ENCODE measurements at places on chromosomes 5 and 9.

GRCh38 chr9:130024597-130024994 lies 18.4 kb downstream of the FNBP1 start:
- no peak for DNase-seq

DNA sequence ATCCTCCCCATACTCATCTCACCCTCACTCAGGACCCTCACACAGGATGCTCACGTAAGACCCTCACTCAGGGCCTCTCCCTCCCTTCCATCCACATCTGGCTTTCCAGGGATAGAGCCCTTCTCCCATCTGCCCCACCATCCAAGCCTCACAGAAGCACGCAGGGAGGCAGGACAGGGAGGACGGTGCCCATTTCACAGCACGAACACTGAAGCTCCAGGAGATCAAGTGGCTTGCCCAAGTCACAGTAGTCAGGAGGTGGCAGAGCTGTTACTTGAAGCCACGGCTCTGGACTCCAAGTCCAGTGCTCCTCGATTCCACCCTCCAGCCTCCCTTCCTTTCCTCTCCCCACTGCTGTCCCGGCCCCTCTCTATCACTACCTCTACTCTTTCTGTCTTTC lies 21.7 kb downstream of the DNM1 start:
- no peak for DNase-seq

- DNase-seq: no peak
Observed at GRCh38 chr5:132295505-132296411, 1.6 kb downstream of the SLC22A4 start.

- DNase-seq: no peak
Observed at GRCh38 chr5:174294891-174295620, 249.6 kb downstream of the NSG2 start.

DNA sequence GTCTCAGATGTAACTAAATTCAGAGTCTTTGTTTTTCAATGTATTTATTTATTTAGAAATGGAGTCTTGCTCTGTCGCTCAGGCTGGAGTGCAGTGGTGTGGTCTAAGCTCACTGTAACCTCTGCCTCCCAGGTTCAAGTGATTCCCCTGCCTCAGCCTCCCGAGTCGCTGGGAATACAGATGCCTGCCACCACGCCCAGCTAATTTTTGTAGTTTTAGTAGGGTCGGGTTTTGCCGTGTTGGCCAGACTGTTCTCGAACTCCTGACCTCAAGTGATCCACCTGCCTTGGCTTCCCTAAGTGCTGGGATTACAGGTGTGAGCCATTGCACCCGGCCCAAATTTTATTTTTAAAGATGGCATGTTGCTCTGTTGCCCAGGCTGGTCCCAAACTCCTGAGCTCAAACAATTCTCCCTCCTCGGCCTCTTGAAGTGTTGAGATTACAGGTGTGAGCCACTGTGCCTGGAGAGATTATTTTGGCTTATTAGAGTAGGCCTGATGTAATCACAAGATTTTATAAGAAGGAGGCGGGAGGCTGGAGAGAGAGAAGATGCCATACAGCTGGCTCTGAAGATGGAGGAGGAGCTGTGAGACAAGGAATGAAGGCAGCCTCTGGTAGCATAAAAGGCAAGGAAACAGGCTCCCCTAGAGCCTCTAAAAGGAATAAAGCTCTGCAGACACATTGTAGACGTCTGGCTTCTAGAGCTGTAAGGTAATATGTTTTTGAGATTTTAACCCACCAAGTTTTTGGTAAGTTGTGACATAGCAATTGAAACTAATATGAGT lies 12.9 kb upstream of the KLF9 start:
- DNase-seq: no peak

DNA sequence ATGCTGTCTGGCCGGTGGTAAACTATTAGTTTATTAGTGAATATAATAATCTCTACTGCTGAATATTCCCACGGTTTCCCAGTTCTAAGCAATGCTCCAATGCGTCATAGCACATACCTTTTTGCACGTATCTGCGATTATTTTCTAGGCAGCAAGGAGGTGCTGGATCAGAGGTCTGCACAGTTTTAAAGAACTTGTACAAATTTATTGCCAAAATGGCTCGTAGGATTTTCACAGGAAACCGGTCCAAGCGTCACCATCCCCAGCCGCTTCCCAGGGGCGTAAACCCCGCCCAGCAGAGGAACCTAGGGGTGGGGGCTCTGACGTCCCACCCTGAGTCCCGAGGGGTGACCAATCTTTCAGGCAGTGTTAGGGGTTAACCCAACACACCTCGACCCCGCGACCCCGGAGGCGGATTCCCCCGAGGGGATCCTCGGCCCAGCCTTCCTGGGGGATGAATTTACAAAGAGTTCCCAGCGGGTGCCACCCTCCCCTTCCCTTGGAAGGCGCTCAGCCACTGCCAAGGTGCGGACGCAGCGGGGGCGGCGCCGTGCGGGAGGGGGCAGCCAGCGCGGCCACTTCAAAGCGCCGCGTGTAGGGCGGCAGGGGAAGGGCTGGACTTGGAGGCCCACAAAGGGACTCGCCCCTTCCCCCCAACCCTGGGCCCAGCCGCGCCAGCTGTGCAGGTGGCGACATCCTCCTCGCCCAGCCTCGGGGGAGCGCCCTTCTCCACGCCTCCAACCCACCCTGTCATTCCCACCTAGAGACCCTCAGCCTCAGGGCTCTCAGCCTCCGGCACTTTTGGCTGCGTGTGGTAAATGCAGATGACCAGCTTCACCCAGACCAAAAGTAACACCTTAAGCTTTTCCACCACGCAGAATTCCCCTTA lies 43.5 kb upstream of the TCF7 start:
- no peak for DNase-seq

GRCh38 chr5:157148734-157149615 lies 6.3 kb upstream of the MED7 start:
- DNase-seq: peak; percentile 65

DNA sequence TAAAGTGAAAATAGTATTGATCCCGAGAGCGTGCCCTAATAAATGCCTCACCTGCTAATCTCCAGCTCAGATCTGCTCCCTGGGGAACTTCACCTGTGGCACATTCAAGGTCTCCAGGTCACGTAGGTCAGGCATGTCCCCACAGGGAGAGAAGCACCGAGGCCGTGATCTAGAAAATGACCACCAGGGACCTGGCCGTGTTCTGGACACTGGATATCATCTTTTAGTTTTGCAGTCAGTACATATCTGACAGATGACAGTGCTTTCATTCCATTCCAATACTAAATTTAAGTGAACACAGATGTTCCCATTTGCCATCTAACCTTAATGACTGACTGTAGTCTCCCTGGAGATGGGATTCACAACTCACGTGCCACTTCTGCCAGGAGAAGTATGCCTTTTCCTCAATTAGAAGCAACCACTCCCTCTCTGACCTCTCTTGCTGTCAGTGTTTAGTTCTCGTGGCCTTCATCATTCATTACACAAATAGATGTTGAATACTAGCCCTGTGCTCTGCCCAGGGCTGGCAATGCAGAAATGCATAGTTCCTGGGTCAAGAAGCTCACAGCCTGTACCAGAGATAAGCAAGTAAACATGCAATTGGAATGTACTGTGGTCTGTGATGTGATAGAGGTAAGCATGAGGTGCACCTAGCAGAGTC lies 276.5 kb downstream of the NTRK2 start:
- peak; percentile 34 for DNase-seq

DNA sequence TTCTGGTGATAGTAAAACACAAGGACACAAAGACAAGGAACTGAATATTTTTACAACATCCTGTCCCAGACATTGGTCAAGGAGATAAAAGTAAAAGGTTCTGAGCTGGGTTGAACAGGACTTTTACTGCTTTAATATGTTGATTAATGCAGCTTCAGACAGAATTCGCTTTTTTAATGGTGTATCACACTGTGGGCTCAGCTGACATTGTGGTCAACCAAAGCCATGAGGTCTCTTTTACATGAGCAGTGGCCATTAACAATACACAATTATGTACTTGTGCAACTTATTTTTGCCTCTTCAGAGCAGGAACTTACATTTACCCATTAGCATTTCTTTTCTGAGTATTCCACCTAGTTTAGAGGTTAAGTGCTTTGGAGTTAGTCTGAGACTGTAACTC lies 22.8 kb upstream of the ERBIN start:
- no peak for DNase-seq

DNA sequence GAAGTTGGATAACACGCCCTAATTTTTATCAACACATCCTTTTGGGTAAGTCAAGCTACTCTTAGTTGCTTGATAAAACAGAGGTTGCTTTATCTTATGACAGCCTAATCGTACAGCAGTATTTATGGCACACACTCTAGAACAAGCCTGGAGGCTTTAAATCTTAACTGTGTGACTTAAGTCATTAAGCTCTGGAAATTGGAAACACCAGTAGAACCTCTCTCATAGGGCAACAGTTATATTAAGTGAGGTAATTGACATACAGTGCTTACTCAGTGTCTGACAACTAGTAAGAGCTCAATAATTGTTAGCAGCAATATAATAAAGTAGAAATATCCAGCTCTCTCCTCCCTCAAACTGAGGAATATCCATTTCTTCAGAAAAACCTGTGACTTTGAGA lies 808.9 kb upstream of the WWC1 start:
- DNase-seq: no peak

- DNase-seq: peak; percentile 85
Observed at GRCh38 chr9:133514460-133515239, 10.1 kb downstream of the MYMK start.

DNA sequence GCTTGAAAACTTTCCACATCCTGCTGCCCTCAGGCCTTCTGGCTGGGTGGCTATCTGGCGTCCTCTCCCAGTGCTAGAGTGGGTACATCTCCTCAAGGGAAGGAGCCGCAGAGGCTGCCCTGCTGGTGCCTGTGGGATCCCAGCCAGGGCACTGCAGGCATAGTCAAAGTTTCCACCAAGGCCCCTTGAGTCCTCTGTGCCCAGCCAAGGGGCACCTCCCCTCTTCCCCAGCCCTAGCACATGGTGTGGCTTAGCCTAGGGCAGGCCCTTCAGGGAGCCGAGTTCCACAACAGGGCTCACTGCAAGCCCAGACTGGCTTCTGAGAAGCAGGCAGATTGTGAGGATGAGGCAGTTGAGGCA lies 103.2 kb downstream of the RGS3 start:
- peak; percentile 52 for DNase-seq

- DNase-seq: no peak
Observed at GRCh38 chr5:156087577-156088110, 239.3 kb upstream of the SGCD start.

- no peak for DNase-seq
Observed at GRCh38 chr5:79793304-79793703, 103.7 kb downstream of the CMYA5 start.

DNA sequence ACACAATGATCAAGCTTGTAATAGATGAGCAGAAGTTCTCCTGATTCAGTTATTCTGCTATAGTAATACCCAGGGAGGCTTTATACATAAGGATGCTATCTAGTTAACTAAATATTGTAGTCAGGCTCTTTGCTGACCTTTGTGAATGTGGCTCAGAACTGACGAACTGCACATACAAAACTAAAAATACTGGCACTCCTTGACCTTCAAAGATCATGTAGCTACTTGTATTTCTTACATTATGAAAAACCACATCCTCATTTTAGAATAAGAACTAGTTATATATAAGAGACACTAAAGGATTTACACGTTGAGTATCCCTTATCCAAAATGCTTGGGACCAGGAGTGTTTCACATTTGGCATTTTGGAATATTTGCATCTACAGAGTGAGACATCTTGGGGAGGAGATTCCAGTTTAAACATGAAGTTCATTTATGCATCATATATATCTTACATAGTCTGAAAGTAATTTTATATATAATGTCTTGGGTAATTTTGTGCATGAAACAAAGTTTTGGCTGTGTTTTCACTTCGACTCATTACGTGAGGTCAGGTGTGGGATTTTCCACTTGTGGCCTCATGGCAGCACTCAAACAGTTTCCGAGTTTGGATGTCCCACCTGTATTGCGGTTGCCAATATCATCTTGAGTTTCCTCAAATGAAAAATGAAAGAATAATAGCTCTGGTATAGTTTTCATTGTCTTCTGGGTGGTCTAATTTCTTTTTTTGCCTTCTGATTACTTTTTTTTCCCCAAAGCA lies 58.4 kb upstream of the FBXL7 start:
- no peak for DNase-seq

DNA sequence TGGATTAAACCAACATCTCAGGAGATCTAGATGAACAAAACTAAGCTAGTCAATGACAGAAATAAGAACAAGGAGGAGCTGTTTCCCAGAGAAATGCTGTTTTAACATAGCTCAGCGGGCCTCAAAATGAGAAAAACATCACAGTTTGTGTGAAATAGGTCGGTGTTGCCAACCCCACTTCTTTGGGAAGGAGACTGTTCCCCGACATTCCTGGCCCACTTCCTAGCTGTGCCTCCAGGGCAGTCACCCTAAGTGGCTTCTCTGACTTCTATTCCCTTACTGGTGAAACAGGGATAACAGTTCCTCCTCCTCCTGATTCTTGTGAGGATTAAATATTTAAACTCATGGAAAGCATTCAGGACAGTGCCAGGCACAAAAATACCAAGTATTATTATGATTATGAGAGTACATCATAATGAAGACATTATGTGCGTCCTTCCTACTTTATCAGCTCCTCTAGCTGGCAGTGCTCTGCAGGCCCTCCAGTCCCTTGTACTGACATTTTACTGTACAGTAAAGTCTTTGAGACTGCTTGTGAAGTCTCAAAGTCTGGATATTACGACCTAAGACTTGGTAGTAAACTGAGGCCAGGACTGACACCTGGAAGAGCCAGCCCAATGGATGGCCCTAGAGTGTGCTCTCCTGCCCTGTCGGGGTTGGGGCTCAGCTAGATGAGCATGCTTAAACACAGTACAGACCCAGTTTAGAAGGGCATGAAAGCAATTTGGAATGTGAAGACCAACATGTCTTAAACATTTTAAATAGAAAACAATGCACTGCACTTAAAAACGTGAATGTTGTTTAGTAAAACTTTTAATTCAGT lies 7.3 kb downstream of the ISCA1 start:
- no peak for DNase-seq

- no peak for DNase-seq
Observed at GRCh38 chr5:92927291-92927778, 653.7 kb downstream of the NR2F1-AS1 start.

DNA sequence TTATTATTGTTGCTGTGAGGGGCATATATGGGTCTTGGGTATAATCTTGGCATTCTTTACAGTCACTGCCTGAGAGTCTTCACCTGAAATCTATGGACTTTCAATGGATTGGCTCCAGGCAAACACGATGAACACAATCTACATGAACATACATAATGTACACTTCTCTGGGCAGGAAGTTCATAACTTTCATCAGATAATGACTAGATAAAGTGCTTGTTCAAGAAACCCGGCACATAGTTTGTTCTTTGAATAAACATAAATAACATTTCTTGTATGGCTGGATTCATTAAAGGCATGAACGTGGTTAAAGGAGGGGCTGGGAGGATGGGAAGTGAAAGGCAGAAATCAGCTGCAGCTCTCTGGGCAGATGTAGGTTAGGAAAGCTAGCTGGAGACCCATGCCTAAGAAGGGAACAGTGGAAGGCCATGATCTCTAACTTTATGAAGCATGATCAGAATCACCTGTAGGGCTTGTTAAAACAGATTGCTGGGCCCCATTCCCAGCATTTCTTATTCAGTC lies 306.9 kb upstream of the EFNA5 start:
- DNase-seq: no peak

GRCh38 chr5:149580808-149581191 lies 498 bp upstream of the ARHGEF37 start:
- no peak for DNase-seq

GRCh38 chr5:145204743-145205142 lies 630.4 kb downstream of the PRELID2 start:
- no peak for DNase-seq
